M059J (cell line): ENCODE measurements at places on chromosomes 4 and X.
A peak's percentile ranks its signal among the peaks of the same experiment; 100 is the strongest.

DNA sequence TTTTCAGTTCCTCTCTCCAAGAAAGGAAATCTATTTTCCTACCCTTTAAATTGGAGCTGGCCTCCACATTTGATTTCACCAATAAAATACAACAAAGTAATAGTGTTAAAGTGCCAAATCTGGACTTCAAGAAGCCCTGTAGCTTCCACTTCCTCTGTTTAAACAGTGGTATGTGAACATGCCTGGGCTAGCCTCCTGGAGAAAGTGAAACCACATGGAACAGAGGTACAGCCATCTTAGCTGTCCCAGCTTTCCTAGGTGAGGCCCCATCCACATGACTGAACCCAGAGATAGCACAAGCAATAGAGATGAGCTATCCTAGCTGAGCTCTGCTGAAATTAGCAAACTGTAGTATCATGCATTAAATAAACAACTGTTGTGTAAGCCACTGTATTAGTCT, 131.8 kb upstream of the VCX start:
- no peak for DNase-seq

GRCh38 chr4:152038238-152038637, 277.4 kb upstream of the GATB start:
- peak; percentile 83 for DNase-seq

GRCh38 chr4:155602351-155603140, 64.1 kb upstream of the GUCY1A1 start:
- no peak for DNase-seq

GRCh38 chr4:128277856-128278255, 9.8 kb downstream of the PGRMC2 start:
- no peak for DNase-seq

DNA sequence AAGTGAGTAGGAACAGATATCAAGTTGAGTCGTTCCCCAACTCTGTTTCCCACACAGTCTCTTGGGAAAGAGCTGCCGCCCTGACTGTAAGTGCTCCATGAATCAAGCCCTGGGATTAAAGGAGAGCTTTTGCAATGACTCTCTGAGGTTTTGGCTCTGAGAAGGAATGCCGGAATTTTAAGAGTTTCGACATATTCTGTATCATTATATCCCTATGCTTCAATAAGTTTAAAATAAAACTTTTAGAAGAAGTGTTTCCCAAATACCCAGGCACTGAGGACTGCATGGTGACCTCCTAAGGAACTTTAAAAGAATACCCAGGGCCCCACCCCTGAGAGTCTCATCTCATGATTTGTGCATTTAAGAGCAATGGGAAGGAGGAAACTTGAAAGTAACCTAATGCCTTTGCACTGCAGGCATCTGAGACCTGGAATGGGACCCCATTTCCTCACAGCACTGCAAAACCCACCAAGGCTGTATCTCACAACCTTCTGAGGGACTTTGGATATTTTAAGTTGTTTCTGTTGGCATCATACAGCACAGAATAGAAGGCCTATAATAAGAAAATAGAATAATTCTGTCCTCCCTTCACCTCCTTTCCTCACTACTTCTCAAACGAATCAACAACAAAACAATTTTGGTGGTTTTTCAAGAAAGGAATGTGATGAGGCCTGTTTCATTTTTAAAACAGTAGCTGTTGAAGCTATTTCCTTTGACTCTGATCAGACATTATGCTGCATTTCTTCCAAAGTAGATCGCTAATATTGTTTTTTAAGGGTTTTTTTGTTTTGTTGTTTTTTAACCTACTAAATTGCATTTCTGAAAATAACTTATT, 121.2 kb downstream of the GASK1B start:
- DNase-seq: peak; percentile 73

- DNase-seq: no peak
Measured at GRCh38 chr4:54185044-54185780, 43.9 kb upstream of the PDGFRA start.

DNA sequence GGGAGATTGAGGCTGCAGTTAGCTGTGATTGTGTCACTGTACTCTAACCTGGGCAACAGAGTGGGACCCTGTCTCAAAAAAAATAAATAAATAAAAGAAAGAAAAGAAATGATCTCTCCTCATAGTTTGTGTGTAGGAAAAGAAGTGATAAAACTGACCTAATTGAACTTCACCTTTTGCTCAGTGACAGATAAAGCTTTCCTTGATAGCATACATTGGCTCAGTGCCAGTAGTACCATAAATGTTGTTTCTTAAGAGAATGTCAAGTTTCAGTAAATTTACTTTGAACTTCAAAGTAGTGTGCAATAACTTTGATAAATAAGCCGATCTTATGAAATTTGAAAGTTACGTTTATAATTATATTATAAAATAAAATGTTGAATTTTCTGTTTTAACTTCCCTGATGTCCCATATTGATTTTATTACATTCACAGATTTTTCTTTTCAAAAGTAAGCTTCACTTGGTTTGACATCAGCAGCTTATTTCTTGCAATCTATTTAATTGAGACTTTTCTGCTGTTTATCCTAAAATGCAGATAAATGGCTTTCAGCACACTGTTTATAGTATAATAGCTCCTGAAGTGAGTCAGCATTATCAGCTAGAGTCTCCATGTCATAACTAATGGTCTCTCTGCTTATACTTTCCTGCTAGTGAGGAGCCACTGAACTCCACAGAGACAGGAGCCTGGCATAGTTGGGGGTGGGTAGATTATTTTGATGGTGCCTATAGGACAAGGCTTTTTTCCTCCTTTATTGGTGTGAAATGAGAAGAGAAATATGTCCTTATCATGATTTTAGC, 330.1 kb downstream of the BMPR1B start:
- peak; percentile 5 for DNase-seq

DNA sequence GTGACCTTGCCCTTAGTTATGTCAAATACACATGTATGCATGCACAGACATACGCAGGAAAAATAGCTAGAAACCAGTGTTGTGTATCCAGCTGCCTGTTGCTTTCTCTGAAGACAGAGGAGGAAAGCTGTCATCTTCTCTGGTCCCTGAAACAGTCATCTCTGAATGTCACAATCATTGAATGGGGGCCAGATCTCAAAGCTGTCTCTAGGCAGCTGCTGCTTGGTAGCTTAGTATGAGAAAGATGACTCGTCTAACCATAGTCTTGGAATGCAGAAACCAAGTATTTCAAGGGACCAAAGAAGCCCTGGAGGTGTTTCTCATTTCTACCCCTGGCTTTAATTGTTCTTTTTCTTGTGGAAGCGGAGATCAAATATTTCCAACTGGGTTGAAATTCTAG, 4.0 kb downstream of the GRIA3 start:
- DNase-seq: peak; percentile 60

DNA sequence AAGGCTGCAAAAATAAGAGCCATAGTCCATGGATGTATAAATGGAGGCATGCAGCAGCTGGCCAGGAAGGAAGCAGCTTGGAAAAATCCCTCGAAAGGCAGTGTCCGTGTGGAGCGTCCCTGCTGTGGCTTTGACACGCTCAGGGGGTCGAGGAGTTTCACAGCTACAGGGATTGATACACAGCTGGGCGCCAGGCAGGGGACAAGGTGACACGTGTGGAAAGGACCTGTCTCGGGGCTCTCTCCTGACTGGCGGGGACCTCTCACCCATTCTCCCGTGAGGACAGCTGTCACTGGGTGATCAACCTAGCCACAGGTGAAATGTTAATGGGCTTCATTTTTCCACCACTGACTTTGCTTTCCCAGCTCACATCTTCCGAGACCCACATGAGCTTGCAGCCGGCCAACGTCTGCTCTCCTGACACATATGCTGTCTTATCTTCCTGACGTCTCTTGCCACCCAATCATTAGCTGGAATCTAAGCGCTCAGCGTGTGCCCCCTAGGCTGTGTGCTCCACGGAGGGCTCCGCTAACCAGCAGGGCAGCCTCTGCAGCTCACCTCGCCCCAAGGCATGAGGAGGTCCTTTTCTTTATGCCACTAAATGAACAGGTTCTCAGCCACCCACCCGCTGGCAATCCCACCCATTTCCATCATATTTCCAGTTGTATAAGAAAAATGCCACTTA, 89.4 kb upstream of the AFAP1 start:
- no peak for DNase-seq

GRCh38 chrX:66676413-66676812, 37.5 kb upstream of the EDA2R start:
- DNase-seq: no peak

DNA sequence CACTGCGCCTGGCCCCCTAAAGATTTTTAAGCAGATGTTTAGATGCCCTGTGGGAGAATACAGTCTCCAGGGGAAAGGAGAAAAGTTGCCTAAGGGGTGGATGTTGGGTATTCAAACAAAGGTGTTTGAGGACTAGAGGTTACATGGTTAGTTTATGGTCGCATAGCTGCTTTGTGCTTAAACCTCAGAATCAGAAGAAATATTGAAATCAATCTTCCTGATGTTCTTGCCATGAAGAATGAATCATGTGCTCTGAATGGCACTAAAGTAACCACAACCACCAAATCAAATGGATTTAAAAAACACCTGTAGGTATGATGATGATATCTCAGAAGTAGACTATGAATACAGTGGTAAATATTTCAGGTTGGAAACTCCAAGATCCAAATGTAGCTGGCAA, 42.7 kb upstream of the TEX13A start:
- no peak for DNase-seq

GRCh38 chr4:26088433-26088928, 174.5 kb downstream of the SMIM20 start:
- peak; percentile 85 for DNase-seq

DNA sequence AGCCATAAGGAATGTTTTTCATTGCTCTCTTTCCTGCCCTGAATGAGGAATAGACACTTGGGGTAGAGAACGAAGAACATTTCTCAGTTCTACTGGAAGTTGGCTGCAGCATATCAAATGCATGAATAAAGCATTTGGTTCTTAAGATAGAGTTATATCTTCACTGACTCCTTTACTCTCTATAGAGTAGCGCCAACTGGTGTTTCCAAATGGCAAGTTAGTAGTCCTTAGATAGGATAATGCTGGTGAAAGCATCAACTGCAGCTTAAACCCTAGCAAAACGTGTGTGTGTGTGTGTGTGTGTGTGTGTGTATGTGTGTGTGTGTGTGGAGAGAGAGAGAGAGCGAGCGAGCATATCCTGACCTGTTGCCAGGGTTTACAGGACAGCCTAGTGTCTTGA, 62.2 kb upstream of the FRMPD4 start:
- peak; percentile 41 for DNase-seq

DNA sequence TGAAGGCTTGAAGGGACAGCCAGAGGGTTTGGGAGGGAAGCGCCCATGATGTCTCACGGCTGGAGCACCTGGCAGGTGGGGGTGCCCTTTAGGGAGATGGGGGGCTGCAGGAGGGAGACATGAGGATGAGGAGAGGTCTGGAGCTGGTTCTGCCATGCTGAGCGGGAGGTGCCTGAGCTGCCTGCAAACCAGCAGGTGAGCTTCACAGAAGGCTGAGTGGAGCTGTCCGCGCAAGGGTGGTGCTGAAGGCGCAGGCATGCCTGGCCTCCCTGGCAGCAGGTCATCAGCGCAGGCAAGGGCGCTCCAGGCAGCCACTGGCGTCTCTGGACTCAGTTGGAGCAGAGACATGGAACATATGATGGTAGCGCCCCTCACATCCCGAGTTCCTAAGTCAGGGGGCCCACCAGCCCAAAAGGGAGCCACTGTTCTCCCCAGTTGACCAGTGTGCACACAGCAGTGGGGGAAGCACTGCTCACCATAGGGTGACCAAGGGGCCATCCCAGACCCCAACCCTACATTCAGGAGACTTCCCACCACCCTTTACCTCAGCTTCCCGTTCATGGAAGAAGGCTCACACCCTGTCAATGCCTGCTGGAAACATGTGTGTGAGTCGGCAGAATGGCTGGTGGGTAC, 25.8 kb downstream of the ADRA2C start:
- peak; percentile 18 for DNase-seq

- no peak for DNase-seq
Measured at GRCh38 chrX:109812236-109812635, 79.2 kb upstream of the ACSL4 start.

DNA sequence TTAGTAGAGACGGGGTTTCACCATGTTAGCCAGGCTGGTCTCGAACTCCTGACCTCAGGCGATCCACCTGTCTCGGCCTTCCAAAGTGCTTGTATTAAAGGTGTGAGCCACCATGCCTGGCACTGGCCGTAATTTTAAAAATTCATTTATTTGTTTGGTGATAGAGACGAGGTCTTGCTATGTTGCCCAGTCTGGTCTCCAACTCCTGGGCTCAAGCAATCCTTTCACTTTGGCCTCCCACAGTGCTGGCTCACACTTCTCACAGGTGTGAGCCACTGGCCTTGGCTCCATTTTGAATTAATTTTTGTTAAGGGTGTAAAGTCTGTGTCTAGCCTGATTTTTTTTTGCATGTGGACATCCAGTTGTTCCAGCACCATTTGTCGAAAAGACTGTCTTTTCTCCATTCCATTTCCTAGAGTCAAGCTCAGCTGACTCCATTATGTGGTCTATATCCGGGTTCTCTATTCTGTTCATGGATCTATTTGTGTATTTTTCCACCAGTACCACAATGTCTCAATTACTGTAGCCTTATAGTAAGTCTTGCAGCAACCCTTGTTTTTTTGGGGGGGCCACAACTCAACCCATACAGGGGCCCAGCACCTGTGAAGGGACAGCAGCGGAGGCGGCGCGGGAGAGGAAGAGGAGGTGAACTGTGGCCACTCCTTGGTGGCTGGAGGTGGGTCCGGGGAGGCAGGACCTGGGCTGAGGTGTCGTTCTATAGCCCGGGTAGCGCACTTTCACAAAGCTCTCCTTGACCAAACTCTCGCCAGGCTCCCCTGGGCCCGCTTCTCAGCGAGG, 1.5 kb upstream of the NSD2 start:
- DNase-seq: no peak

DNA sequence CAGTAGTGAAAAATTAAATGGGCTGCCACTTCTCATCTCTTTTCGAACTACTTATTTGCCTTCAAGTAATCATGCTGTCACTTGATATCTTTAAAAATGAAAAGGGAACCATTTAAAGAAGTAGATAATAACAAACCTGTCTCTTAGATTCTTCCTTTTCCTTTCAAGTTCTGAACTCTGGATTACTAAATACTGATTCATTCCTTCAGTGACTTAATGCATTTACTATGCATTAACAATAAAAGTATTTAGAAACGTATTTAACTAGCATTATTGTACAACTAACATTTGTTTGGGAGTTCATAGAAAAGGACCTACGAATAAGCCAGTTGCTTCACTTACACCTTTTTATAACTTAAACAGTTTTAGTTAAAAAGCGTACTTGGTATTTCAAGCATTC, 61.1 kb upstream of the RAB33B start:
- no peak for DNase-seq

DNA sequence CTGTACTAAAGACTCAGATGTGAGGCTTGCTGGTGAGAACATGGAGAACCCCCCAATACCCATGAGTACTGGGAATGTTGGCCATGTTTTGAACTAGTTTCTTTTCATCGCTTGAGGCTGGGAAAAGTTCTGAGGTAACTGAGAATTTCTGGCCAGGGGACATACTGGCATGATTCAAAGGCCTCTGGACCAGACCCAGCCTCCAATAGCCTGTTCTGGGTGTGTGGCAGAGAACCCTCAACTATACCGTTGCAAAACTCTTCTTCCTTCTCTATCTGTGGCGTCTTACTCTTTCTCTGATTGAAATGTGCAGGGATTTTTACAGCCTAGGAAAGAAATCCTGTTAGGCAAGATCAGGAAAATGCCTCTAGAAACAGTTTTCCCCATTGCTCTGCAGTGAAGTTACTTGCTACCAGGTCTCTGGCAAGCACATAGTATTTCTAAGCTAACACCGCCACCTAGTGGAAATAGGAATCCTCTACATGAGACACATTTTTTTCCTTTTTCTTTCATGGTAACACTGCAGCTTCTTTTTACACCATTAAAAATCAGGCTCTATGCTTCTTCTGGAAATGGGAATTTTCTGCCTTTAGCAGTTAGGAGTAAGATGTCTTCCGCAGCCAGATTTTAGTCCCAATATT, 170.7 kb upstream of the ZCCHC13 start:
- peak; percentile 67 for DNase-seq

- DNase-seq: no peak
Measured at GRCh38 chr4:124491361-124492145, 221.0 kb downstream of the ANKRD50 start.
